ENCODE measurements at places on chromosomes 1 and 21.
A peak's percentile ranks its signal among the peaks of the same experiment; 100 is the strongest.

- no peaks in the 10 kb centered on the region for H3K27me3 ChIP-seq
- no peak for DNase-seq
- H3K4me1 ChIP-seq = no peaks in the 10 kb centered on the region
- no peak overlapping the region for H3K27ac ChIP-seq
- no peak overlapping the region for H3K4me3 ChIP-seq
These were observed 30.5 kb downstream of the ZCCHC17 start for GRCh38 chr1:31327381-31327780.

DNA sequence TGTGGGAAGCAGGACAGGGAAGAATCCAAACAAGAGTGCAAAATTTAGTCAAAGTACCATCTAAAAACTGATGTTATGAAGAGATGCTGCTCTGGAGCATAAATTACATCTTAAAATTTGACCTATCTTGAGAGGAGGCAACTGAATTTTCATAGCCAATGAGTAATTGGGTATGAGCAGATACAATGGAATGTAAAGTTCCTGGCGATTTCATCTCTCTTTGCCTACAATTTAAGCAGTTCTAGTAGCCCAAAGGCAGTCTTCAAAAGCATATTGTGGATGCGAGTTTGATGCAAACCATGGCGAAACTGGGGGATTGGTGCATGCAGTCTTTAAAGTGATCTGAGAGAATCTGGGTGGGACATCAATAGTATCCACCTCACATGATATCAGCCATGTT, 1265.9 kb downstream of the BRINP3 start:
- no peak overlapping the region for H3K27ac ChIP-seq
- no peaks in the 10 kb centered on the region for H3K4me1 ChIP-seq
- no peak for DNase-seq
- H3K36me3 ChIP-seq = no peaks in the 10 kb centered on the region

- H3K36me3 ChIP-seq = no peaks in the 10 kb centered on the region
- peak overlapping the region; percentile 100 for H3K27ac ChIP-seq
- no peaks in the 10 kb centered on the region for H3K27me3 ChIP-seq
- peaks cover 12% of the 10 kb centered on the region for H3K4me1 ChIP-seq
- peak; percentile 91 for DNase-seq
These were observed 47.3 kb downstream of the H3-3A start for GRCh38 chr1:226109829-226110248.

DNA sequence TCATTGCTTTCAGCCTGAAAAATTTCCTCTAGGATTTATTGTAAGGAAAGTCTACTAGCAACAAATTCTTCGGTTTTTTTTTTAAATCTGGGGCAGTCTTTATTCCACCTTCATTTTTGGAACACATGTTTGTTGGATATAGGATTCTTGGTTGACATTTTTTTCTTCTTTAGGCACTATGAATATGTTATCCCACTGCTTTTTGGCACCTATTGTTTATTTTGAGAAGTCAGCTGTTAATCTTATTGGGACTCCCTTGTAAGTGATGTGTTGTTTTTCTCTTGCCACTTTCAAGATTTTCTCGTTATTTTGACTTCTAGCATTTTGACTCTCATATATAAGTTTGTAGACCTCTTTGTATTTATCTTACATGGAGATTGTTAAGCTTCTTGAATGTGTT, 99.3 kb downstream of the NPHS2 start:
- no peaks in the 10 kb centered on the region for H3K27me3 ChIP-seq
- no peaks in the 10 kb centered on the region for H3K4me1 ChIP-seq
- DNase-seq = no peak
- no peaks in the 10 kb centered on the region for H3K36me3 ChIP-seq
- no peak overlapping the region for H3K4me3 ChIP-seq

- H3K27ac ChIP-seq = peak overlapping the region; percentile 96
- H3K36me3 ChIP-seq = no peaks in the 10 kb centered on the region
These were observed 42.6 kb downstream of the CD34 start for GRCh38 chr1:207868251-207868773.

GRCh38 chr1:193402037-193402436, 215.6 kb upstream of the B3GALT2 start:
- DNase-seq = no peak
- no peak overlapping the region for H3K4me3 ChIP-seq
- no peaks in the 10 kb centered on the region for H3K27me3 ChIP-seq
- peaks cover 5% of the 10 kb centered on the region for H3K4me1 ChIP-seq

- no peaks in the 10 kb centered on the region for H3K36me3 ChIP-seq
- H3K27ac ChIP-seq = no peak overlapping the region
- H3K27me3 ChIP-seq = peaks cover 62% of the 10 kb centered on the region
- peaks cover 22% of the 10 kb centered on the region for H3K4me1 ChIP-seq
These were observed 3.3 kb downstream of the C1QTNF12 start for GRCh38 chr1:1243266-1243660.

- peaks cover 5% of the 10 kb centered on the region for H3K27me3 ChIP-seq
- H3K36me3 ChIP-seq = no peaks in the 10 kb centered on the region
- peaks cover 11% of the 10 kb centered on the region for H3K4me1 ChIP-seq
- peak; percentile 28 for DNase-seq
These were observed 7.3 kb upstream of the GNL2 start for GRCh38 chr1:37602750-37603694.

- H3K4me3 ChIP-seq = no peak overlapping the region
- no peaks in the 10 kb centered on the region for H3K27me3 ChIP-seq
- no peak for DNase-seq
- no peak overlapping the region for H3K27ac ChIP-seq
These were observed 42.9 kb downstream of the TFF3 start for GRCh38 chr21:42272109-42272962.

DNA sequence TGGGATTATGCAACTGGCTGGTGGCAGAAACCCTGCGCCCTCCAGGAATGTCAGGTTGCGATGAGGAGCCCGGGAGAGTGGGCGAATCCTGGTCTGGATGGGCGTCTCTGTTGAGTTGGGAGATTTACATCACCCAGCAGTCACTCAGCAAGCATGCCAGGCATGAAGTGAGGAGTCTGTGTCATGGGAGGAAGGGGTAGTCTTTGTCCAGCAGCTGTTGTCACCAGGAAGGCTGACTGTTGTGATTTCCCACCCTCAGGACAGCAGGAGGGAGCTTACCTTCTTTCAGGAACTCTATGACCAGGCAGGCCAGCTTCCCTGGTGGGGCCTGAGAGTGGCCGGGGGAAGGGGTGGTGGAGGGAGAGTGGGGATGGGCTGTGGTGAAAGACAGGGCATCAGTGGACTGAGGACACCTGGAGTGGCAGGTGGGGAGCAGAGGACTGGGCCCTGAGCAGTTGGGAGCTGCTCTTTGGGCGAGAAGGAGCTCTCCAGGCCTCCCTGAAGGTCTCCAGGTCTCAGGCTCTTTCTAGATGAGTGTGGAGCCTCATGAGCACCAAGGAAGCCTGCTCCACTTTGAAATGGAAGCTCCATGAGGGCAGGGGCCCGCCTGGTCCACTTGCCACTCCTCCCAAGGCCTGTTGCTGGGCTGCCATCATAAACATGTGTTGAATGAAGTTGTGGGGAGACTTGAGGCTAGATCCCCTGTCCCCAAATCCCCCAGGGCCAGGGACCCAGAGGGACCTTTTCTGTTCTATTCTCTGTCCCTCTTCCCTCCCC, 21.3 kb upstream of the PKP1 start:
- H3K4me1 ChIP-seq = peaks cover 10% of the 10 kb centered on the region
- no peak for DNase-seq
- peaks cover 19% of the 10 kb centered on the region for H3K27me3 ChIP-seq
- no peaks in the 10 kb centered on the region for H3K36me3 ChIP-seq
- no peak overlapping the region for H3K27ac ChIP-seq

- H3K36me3 ChIP-seq = no peaks in the 10 kb centered on the region
- DNase-seq = no peak
- H3K27ac ChIP-seq = no peak overlapping the region
- no peaks in the 10 kb centered on the region for H3K27me3 ChIP-seq
- no peak overlapping the region for H3K4me3 ChIP-seq
- H3K4me1 ChIP-seq = no peaks in the 10 kb centered on the region
These were observed 140.8 kb downstream of the KAZN start for GRCh38 chr1:14739082-14739832.
